ENCODE measurements at places on chromosomes 11 and 22.
A peak's percentile ranks its signal among the peaks of the same experiment; 100 is the strongest.

DNA sequence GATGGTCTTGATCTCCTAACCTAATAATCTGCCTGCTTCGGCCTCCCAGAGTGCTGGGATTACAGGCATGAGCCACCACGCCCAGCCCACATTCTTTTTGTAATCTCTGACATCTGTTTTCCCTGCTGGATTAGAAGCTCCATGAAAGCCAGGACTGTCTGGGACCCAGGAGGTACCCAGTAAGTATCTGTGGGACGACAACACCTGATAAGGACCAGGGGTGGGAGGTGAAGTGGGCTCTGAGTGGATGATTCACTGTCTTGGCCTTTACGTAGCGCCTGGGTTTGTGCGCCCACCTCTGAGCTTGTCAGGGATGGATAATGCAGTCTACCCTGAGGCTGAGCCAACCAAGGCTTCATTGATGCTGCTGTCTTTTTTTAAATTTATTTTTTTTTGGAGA is 118.8 kb downstream of the ABTB2 start:
- no peak for DNase-seq

DNA sequence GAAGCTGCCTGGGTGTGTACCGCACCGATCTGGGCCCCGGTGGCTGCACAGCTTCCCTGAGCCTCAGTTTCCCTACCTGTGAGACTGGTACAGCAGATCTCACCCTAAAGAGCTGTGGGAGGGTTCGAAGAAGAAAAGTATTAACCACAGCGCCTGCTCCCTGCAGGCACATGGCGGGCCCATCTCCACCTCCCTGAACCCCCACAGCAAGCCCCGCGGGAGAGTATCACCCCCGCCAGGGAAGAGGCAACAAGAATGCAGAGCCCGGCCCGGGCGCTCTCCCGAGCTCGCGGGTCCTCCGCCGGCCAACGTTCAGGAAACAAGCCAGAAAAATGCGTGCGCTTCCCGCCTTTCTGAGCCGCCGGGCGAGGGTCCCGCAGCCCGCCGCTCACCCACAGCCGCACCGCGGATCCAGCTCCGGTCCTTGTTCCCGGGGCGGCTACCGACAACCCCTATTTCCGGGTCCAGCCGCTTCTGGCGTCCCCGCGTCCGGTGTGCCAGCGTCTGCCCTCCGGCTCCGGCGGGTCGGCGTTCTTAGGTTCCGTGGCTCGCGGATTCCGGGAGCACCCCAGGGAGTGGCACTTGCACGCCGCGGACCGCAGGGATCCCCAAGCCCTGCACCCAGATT is at the start of gene TOP3B:
TOP3B (minus strand) TSS at position 450 of the 628 bp plus-strand sequence. CDS start 7,078 bp downstream, outside the sequence.
- peak; percentile 66 for DNase-seq

GRCh38 chr11:28964811-28965210 is 856.6 kb downstream of the METTL15 start:
- DNase-seq: no peak

DNA sequence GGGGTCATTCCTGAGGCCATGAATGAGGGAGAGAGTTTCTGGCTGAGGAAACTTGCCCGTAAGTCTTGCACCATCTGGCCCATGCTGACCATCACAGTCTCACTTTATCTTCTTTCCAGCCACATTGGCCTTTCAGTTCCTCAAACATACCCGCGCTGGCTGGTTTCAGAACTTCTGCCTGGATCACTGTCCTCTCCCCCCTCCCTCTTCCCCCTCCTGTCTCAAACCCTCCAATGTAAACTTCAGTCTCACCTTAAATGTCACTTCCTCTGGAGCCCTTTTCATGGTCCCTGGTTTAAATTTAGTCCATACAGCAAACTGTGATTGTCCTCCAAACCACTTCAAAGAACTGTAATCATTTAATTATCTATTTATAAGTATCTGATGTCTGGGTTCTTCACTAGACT is 3.7 kb upstream of the TMEM109 start:
- DNase-seq: no peak

- no peak for DNase-seq
These were observed 66.9 kb downstream of the CYTH4 start for GRCh38 chr22:37349043-37349814.

DNA sequence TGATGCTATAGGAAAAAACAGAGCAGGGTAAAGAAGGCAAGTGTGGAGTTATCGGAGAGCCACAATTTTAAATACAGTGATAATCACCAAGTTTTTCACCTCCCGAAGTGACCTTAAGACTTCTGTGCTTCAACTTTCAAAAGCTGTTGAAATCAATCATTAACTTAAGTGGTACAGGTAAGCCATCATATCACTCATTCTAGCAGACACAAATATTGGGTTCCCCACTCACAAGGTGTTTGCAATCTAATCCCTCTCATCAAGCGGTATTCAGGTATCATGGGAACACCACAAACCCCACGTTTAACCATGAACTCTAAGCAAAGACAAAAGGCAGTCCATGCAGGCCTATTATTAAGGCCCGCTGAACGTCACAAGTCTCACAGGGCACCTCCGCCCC is 26.8 kb downstream of the LARGE1 start:
- DNase-seq: no peak

- DNase-seq: no peak
These were observed 92.0 kb upstream of the KCNQ1OT1 start for GRCh38 chr11:2791521-2792380.

GRCh38 chr11:75496305-75496752 is 29.4 kb downstream of the GDPD5 start:
- DNase-seq: no peak

- no peak for DNase-seq
These were observed 4.8 kb upstream of the PRR33 start for GRCh38 chr11:1896468-1896867.

DNA sequence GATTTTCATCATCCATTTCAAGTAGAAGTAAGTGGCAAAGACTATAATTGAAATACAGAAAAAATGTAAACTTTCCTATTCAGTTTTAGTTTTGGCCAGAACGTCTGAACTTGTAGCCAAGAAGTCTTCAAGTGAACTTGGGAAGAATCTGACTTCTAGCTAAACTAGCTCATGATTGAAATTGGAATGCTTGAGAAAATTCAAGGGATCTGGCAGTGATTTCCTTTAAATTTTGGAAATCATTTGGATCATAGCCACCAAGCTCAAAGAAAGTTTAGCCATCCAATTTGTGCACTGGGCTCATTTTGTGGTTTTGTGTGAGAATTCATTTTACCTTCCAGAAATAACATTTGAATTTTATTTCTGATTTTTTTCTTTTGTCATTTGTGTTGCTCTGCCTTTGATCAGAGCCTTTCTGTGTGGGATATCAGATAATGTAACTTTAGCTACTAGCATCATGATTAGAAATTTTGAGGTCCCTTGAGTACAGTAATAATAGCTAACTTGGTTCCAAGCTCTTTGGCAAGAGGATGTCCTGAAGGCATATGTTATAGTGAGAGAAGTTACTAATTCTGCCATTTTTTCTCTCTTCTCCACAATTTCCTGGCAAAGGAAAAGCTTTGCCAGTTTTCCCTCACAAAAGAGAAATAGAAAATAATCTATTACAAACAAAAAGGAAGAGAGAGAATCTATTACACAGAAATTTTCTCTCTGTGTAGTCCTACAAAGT is 2123.7 kb upstream of the RAG2 start:
- DNase-seq: no peak

DNA sequence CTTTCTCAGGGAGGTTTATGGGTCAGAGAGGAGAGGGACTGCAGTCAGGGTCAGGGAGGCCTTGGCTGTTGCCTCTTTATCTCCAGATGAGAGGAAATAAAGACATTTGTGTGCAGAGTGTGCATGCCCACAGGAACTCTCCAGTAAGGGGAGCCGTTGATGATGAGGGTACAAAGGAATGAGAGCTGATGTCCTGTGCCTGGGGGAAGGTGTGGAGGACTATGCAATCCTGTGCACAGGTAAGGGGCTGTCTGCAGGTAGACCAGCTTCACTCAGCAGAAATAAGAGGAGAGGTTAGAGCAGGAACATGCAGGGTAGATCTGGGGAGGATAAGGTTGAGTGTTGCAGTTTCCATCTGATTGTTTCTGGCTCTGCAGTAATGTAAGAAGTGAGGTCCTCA is 132.6 kb downstream of the NTM start:
- no peak for DNase-seq

- no peak for DNase-seq
These were observed 13.6 kb upstream of the RANBP1 start for GRCh38 chr22:20102203-20102780.

DNA sequence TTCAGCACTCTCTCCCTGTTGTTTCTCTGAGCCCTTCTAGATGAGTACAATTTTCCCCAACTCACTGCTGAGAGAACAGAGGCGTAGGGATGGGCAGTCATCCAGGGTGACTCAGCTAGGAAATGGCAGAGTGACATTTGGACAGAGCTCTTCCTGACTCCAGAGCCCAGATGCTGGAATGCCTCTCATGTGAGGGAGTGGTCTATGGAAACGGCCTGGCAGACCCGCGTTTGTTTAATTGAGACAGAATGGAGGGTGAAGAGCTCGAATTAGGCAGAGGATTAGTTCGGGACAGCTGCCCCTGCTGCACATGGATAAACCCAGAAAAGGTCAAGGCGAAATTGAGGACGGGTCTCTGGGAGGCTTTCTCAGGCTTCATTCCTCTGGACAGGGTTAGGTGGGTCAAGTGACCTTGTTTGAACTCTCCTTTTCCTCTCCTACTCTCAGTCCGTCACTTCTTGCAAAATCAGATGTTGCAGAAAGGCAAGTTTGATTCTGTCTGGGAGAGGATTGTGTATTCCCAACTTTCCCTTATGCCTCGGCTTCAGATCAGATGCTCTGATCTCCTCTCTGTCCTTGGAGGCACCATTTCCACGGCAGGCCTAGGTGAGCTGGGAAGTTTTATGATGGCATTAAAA is 7.6 kb upstream of the LMO2 start:
- DNase-seq: no peak
